ENCODE measurements at places on chromosomes 4 and X. TPM values are rescaled to one million over a fixed set of nuclear protein-coding genes. Genes with fewer than 3 reads are reported as not detected.

GRCh38 chr4:97367878-97368277 is 775.4 kb downstream of the STPG2 start:
- peak; percentile 92 for DNase-seq
- H3K4me1 ChIP-seq, result peaks cover 8% of the 10 kb centered on the region
- no peaks in the 10 kb centered on the region for H3K27me3 ChIP-seq
- H3K4me3 ChIP-seq, result no peak overlapping the region

DNA sequence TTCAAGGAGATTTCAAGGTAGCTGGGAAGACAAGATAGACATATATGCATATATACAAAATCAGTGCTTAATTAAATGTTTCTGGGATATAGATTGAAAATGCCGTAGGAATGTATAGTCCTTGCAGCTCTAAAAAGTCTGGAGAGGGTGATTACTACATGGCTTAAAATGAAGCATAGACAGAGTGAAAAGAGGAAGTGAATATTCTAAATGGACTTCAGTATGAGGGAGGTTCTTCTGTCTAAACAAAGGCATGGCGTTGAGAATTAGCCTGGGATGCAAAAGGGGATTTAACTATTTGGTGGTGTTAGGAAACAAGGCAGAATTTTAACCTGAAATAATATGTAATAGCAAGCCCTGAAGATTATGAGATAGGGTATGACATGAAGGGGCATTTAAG is 141.5 kb upstream of the FRMPD4 start:
- DNase-seq, result no peak
- no peak overlapping the region for H3K27ac ChIP-seq
- no peaks in the 10 kb centered on the region for H3K36me3 ChIP-seq
- no peaks in the 10 kb centered on the region for H3K4me1 ChIP-seq
- H3K27me3 ChIP-seq, result no peaks in the 10 kb centered on the region

DNA sequence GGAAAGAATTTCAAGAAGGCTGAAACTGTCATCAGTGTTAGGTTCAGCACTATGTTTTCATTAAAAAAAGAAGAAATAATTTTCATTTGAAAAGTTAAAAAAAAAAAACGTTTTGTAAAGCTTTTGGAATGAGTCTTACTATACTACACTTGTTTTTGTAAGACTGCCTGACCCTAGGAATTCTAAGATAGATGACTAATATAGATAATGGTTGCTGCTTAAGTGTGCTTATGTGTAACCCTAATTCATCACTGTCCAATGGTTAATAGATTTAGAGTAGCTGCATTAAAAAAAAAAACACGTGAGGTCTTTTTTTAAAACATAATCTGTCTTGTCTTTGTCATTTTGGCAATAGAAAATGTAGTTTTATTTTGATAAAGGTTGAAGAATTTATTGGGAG is 323.2 kb downstream of the IL1RAPL1 start:
- no peak overlapping the region for H3K4me3 ChIP-seq
- no peaks in the 10 kb centered on the region for H3K36me3 ChIP-seq
- no peak for DNase-seq
- H3K27me3 ChIP-seq, result peaks cover 8% of the 10 kb centered on the region
- H3K4me1 ChIP-seq, result no peaks in the 10 kb centered on the region
- H3K27ac ChIP-seq, result no peak overlapping the region

GRCh38 chr4:8589823-8590545 is 2.6 kb upstream of the CPZ start:
- no peaks in the 10 kb centered on the region for H3K4me1 ChIP-seq
- peaks cover 70% of the 10 kb centered on the region for H3K27me3 ChIP-seq
- no peak overlapping the region for H3K4me3 ChIP-seq
- no peaks in the 10 kb centered on the region for H3K36me3 ChIP-seq
- DNase-seq, result no peak
- no peak overlapping the region for H3K27ac ChIP-seq

DNA sequence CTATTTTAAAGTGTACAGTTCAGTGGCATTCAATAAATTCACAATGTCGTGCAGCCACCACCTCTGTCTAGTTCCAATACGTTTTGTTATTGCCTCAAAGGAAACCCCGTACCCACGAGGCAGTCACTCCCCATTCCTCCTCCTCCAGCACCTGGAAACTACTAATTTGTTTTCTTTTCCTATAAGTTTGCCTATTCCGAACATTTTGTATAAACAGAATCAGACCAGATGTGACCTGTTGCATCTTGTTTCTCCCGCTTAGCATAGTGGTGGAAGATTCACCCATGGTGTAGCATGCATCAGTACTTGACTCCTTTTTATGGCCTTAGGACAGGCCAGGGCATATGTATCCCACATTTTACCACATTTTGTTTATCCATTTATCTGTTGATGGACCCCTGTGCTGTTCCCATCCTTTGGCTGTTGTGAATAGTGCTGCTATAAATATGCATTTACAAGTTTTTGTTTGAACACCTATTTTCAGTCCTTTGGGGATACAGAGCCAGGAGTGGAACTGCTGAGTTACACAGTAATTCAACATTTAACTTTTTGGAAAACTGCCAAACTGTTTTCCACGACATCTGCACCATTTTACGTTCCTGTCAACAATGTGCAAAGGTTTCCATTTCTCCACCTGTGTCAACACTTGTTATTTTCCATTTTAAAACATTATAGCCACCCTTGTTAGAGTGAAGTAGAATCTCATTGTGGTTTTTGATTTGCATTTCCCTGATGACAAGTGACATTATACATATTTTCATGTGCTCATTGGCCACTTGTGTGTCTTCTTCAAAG is 57.8 kb upstream of the STX18 start:
- no peak overlapping the region for H3K27ac ChIP-seq
- peaks cover 11% of the 10 kb centered on the region for H3K36me3 ChIP-seq
- no peak for DNase-seq
- no peaks in the 10 kb centered on the region for H3K27me3 ChIP-seq

GRCh38 chrX:70169281-70169680 is 8.0 kb upstream of the DGAT2L6 start:
- H3K4me3 ChIP-seq, result no peak overlapping the region
- H3K27ac ChIP-seq, result no peak overlapping the region
- DNase-seq, result no peak
- H3K4me1 ChIP-seq, result peaks cover 1% of the 10 kb centered on the region

DNA sequence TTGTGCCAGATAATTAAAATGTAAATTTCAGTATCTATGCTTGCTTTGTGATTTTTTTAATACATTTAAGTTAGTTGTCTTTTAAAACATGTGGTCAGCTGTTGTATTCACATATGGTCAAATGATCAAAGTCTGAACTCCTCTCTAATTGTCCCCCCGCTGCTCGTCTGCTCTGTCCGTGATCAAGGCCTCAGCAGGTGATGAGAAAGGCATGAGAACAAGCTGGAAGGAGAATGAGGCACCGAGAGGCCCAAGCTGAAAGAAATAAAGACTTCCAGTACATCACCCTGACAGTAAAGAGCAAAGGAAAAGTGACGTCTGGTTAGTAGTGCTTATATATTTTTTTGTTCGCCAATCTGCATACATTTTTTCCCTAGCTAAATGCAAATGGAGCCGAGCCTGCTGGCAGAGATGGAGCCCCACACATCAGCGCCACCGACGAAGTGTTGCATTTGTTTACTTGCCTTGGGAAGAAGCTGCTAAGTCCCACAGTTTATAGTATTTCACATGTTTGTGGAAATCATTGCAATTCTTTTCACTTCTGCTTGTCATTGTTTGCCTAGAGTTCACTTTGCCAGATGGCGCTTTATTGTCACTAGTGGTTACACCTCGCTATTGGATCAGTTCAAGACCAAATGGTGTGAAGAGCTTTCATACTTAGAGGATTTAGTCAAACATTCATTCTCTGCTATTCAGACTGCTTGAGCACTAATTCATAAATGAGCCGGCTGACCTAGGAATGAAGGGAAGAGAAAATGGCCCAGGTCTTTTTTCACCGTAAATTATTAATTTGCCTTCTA is 181.5 kb downstream of the ZIC3 start:
- no peak overlapping the region for H3K4me3 ChIP-seq
- no peaks in the 10 kb centered on the region for H3K27me3 ChIP-seq
- no peaks in the 10 kb centered on the region for H3K36me3 ChIP-seq
- H3K4me1 ChIP-seq, result no peaks in the 10 kb centered on the region

DNA sequence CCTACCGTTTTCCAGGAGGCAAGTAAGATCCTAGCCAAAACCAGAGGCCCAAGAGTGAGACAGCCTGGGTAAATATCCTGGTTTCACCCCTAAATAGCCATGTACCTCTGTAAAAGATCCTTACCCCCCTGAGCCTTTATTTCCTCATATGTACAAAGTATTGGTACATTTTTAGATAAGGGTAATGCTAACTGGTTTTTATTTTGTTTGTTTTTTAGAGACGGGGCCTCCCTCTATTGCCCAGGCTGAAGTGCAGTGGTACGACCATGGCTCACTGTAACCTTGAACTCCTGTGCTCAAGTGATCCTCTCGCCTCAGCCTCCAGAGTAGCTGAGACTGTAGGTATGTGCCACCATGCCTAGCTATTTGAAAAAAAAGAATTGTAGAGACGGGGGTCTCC is 29.4 kb downstream of the SERPINA7 start:
- H3K4me1 ChIP-seq, result no peaks in the 10 kb centered on the region
- H3K4me3 ChIP-seq, result no peak overlapping the region
- H3K27me3 ChIP-seq, result peaks cover 73% of the 10 kb centered on the region
- H3K27ac ChIP-seq, result no peak overlapping the region

DNA sequence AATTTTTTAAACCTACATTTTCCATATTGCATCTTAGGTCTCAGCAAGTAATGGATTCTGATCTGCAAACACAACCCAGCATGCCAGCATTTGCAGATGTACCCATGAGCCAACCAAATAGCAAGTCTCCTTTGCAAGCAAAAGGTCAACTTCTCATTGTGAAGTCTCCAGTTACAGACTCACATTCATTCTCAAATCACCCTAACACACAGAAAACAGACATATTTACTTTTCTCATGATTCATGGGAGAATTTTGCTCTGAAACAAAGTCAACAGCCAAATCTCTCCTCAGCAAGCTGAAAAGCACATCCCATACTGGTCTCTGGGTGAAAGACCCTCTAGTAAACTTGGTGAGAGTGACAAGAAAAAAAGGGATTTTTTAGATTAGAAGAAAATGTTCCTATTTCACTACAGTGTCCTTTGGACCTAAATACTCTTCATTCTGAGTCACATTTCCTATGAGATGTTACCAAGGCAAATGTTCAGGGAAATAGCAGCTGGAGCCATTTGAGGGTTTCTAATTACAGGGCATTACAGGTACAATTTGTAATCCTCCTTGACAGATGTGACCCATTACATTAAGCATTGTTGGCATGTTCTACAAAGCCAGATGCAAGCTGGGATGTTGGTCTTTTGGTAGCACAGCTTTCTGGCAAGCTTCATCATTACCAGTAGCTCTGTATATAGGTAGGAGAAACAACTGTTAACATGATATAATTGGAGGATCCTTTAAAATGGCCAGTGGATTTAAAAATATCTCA is 383.3 kb downstream of the SMARCA1 start:
- peak; percentile 22 for DNase-seq
- H3K4me3 ChIP-seq, result no peak overlapping the region
- peaks cover 10% of the 10 kb centered on the region for H3K4me1 ChIP-seq
- no peaks in the 10 kb centered on the region for H3K27me3 ChIP-seq
- no peaks in the 10 kb centered on the region for H3K36me3 ChIP-seq

- no peaks in the 10 kb centered on the region for H3K27me3 ChIP-seq
- H3K36me3 ChIP-seq, result no peaks in the 10 kb centered on the region
- no peak overlapping the region for H3K27ac ChIP-seq
- peak; percentile 27 for DNase-seq
Observed at GRCh38 chr4:126405369-126405982, 1090.7 kb downstream of the FAT4 start.

- no peak overlapping the region for H3K27ac ChIP-seq
- no peaks in the 10 kb centered on the region for H3K4me1 ChIP-seq
- peaks cover 12% of the 10 kb centered on the region for H3K27me3 ChIP-seq
- DNase-seq, result no peak
- no peaks in the 10 kb centered on the region for H3K36me3 ChIP-seq
Observed at GRCh38 chrX:97909245-97909644, 1025.5 kb downstream of the RPA4 start.

DNA sequence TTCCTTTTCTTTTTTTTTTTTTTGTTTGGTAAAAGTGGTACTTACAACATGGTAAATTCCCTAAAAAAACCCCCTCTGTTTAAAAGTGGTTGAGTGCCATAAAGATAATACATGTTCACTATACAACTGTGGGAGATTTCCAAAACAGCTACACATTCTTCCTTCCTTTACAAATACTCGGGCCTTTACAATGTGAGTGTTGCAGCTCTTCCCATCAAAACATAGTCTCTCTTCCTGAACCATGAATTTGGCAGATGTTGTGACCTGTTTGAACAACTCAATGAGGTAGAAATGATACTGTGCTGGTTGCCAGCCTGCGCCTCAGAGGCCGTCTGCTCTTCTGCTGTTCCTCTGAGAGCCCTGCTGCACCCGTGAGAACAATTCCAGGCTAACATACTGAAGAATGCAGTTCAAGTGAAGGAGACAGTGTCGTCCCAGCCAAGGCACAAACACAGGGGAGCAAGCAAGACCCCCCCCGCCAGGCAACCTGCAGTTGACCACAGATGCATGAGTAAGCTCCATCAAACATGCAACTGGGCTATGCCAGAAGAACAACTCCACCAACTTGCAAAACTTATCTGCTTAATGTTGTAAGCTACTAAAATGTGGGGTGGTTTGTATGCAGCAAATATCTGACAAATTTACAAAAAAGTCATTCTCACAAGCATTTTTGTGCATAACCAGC is 645.0 kb downstream of the PCDH7 start:
- no peak overlapping the region for H3K4me3 ChIP-seq
- peaks cover 6% of the 10 kb centered on the region for H3K4me1 ChIP-seq
- no peaks in the 10 kb centered on the region for H3K36me3 ChIP-seq
- no peak overlapping the region for H3K27ac ChIP-seq
- DNase-seq, result no peak

- H3K4me3 ChIP-seq, result no peak overlapping the region
- no peaks in the 10 kb centered on the region for H3K27me3 ChIP-seq
- H3K27ac ChIP-seq, result no peak overlapping the region
- no peak for DNase-seq
- no peaks in the 10 kb centered on the region for H3K36me3 ChIP-seq
Observed at GRCh38 chr4:20217521-20217920, 34.2 kb upstream of the SLIT2 start.

DNA sequence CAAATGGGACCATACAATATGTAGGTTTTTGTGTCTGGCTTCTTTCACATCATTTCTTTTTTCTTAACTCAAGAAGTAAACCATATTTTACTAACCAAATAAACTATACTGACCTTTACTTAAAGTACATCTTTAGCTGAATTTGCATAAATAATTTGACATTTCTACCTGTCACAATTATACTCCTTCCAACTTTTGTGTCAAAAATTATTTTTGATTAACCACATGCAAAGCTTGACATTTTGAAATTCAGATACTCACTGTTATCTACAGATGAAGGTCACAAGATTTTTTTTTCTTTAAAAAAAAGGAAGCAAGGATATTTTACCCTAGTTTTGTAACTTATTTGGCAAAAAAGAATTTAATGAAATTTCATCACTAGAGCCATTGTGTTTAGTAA is 12.0 kb upstream of the RAB9A start:
- no peak for DNase-seq
- no peak overlapping the region for H3K27ac ChIP-seq
- no peaks in the 10 kb centered on the region for H3K36me3 ChIP-seq
- no peak overlapping the region for H3K4me3 ChIP-seq
- no peaks in the 10 kb centered on the region for H3K4me1 ChIP-seq
- peaks cover 42% of the 10 kb centered on the region for H3K27me3 ChIP-seq

Gene CACNA1F
- total RNA-seq, result not detected

Gene IL1RAPL1
- not detected for total RNA-seq

Gene SMAD1
- 23.7 TPM for total RNA-seq

Gene CLCN4
- total RNA-seq, result 9.3 TPM

Gene CLDN22
- total RNA-seq, result not detected
